ENCODE measurements at places on chromosomes 3 and 15.
A peak's percentile ranks its signal among the peaks of the same experiment; 100 is the strongest.

DNA sequence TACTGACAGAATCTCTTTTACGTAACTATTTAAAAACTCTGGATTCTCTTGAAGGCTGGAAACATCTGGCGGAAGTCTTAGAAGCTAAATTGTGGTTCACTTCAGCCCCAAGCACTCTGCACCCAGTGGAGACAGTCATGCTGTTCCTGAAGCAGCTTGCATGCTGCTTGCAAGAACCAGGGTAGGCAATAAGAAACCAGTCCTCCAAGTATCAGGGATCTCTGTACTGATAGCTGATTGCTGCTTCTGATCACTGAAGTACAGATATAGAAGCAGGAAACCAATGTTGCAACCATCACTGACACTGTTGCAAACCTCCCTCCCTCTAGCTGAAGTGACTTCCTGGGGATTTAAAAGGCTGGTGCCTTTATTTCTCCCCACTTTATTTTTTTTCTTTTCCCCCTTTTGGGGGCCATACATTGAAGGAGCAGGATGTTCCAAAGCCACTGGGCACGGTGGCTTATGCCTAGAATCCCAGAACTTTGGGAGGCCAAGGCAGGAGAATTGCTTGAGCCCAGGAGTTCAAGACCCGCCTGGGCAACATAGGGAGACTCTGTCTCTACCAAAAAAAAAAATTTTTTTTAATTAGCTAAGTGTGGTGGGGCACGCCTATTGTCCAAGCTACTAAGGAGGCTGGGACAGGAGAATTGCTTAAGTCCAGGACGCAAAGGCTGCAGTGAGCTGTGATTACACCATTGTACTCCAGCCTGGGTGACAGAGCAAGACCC, 15.3 kb downstream of the SPCS1 start:
- peak; percentile 27 for DNase-seq

DNA sequence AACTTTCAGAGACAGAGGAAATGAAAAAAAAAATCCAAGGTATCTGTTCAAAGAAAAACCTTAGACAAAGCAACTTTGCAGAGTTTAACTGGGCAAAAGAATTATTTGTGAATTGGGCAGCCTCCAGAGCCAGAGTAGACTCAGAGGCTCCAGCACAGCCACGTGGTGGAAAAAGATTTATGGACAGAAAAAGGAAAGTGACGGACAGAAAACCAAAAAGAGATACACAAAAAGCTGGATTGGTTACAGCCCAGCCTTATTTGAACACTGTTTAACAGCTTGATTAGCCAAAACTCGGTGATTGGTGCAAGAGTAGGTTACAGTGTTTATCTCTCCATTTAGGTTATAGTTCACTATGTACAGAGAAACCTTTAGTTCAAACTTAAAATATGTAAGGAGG, 23.7 kb upstream of the GPD1L start:
- DNase-seq: no peak

- no peak for DNase-seq
These were observed 24.3 kb upstream of the GP5 start for GRCh38 chr3:194423317-194423716.

GRCh38 chr15:66725464-66725785, 23.4 kb downstream of the SMAD6 start:
- no peak for DNase-seq

Data from CD4-positive, alpha-beta T cell treated with Interleukin-15 for 1 hour (primary cell).